ENCODE measurements at places on chromosomes 7 and 10.
A peak's percentile ranks its signal among the peaks of the same experiment; 100 is the strongest.

GRCh38 chr10:105743343-105744056, 1102.4 kb downstream of the SORCS3 start:
- no peak for DNase-seq

DNA sequence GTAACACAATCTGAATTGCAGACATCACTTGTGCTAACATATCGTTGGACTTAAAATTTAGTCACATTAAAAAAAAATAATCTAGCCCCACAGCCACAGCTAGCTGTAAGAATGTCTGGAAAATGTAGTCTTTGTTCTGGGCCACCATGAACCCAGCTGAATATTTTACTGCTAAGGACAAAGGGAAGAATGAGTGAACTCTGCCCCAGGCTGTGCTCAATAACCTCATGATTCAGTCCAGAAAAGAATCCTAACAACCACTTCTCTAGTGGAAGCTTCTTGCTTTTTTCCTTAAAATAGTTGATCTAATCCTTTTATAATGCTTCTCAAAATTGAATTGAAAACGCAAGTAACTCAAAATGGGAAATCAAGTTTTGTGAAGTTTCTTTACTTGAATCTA, 25.6 kb upstream of the SOSTDC1 start:
- peak; percentile 55 for DNase-seq

DNA sequence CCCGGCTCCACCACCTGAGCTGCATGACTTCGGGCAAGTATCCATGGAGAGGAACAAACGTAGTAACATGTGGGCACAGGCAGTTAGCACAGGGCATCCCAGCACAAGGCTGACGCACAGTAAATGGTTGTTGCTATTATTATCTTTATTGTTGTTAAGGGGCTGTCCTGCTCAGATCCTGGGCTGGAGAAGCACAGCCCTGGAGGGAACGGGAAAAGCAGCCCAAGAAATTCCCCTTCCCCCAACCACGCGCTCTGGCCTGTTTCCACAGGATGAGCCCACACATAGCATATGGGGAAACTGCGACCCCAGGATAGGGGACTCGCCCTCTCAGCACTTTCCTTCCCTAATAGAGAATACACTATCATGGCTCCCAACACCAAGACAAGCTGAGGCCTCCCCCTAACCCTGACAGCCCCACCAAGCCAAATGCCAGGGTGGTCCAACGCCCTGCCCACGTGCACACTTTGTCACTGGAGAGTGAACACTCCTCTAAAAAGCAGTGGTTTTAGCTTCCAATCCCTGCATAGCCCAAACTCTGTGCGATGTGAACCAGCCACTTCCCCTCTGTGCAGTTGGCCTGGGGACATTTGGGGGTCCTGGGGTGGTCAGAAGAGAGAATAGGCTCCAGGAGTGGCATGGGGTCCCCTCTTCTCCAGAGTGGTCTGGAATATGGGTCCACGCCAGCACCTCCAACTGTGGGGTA, 11.0 kb downstream of the PSD start:
- DNase-seq = no peak

DNA sequence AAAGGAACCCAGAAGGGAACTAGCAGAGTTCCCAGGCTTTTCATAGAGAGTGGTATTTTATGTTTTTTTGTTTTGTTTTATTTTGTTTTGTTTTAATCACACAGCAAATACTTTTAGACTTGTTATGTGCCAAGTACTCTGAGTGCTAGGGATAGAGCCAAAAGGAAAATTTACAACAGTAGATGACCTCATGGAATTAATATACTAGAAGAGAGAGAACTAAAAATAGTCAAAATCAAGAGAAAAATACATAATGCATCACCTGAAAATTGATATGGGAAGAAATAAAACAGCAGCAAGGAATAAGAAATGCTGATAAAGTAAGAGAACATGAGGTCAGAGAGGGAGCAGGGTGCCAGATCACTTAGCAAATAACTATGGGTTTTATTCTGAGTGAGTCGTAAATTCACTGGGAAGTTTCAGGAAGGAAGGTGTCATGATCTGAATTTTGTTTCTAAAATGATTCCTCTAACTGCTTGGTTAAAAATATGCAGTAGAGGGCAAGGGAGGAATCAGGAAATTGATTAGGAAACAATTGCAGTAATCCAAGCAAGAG, 351.0 kb downstream of the ANKRD7 start:
- DNase-seq = no peak

GRCh38 chr10:87837445-87837844, 19.4 kb upstream of the ATAD1 start:
- no peak for DNase-seq

DNA sequence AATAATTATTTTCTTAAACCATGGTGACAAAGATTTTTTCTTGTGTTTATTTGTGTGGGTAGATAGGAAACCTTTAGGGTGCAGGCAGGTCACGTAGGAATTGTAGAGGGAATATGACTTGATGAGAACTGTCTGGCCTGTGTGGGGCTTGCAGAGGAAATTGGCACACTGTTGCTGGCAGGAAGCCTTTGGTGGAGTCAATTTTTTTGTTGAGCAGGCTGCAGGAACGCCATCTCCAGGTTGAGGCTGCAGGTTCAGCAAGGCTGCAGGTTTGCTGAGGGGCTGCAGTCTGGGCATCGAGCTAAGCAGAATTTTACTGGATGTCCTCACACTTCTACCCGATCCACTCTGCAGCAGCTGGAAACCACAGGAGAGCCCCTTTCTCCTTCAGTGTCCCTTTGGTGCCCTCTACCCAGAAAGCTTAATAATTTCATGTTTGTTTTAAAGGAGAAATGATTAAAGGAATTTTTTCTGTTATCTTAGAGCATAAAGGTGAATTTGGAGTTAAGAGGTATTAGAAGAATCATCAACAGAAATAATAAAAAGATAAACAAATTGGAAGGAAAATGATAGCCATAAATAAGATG, 37.0 kb downstream of the TBC1D12 start:
- DNase-seq = no peak

Data from SJSA1 (cell line).